Hair follicle dermal papilla cell (primary cell): ENCODE measurements at places on chromosomes 11 and 22. TPM values are rescaled to one million over a fixed set of nuclear protein-coding genes. Genes with fewer than 3 reads are reported as not detected.

The CCDC73 gene
- total RNA-seq: not detected in 2 replicates

The CBLIF gene
- not detected in 2 replicates for total RNA-seq

The DGAT2 gene
- 0.49 and 0.81 TPM in 2 replicates for total RNA-seq

The GLYATL1 gene
- 0.12 and 0.32 TPM in 2 replicates for total RNA-seq
